DMS79 treated with DMSO at 0.1 percent for 48 hours (cell line): ENCODE measurements at places on chromosomes 7 and 10.

GRCh38 chr10:119177708-119178371 is 772 bp downstream of the PRDX3 start:
- no peak for DNase-seq

DNA sequence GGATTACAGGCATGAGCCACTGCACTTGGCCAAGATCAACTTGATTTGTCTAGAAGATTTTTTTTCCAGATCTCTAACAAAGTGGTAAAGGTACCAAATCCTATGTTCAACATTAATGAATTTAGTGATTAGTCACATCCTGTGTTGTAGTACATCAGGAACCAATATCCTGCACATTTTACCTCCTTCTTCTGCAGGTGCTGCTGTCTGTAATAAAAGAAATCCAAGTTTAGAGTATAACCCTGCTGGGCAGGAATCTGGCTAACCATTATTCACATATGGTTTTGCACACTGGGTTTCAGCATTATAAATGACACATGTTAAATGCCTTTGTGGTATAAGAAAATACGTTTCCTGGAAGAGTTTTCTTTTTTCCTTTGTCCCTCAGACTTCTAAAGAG is 10.8 kb downstream of the PARD3 start:
- DNase-seq: no peak

- DNase-seq: peak; percentile 10
Observed at GRCh38 chr10:7788639-7789286, 786 bp downstream of the ATP5F1C start.

DNA sequence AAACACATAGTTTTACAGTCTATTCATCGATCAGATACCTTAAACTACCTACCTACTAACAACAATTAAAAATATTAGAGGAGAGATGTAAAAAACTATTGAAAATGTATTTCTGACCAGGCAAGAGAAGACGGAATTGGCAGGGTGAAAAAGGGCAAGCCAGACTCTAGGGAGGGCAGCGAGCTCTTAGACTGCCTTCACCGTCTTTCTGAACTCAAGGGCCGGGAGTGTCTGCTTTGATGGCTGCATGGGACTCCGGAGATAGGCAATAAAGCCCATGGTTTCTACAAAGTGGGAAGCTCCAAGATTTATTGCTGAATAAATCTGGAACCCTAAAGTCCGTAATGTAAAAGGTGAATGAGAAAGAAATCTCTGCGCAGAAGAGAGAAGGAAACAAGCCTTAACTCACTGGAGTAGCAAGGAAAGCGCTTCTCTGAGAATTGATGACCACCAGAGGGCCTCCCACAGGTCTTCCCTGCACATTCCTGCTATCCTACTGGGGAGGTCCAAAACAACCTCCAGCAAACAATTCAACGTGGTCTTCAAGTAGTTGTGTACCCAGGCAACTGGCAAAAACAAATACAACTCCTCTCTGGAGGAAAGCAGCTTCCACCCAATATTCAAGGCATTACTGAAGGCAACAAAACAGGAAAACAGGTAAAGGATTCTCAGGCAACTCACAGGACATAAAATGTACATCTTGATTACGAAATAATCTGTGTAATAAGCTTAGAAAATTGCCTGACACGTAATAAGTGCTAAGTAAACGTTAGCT is 181.3 kb downstream of the SDK1 start:
- DNase-seq: no peak

- DNase-seq: no peak
Observed at GRCh38 chr7:107108793-107109371, 59.9 kb upstream of the HBP1 start.

DNA sequence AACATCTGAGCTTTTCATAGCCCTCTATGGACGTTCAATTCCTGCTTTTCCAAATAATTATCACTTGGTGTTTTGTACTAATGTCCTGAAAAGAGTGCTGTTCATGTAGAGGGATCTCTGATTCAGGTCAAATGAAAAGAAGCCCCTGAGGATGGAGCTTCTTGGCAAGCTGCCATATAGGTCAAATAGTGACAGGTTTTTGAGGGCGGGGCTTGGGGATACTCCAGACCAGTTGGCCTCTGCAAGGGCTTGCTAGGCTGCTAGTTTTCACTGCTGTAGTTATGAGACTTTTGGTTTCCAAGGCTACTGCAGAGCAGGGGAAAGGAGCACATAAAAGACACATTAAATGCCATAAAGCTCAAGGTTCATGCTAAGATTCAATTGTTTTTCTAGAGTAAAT is 257.2 kb upstream of the CACNA2D1 start:
- peak; percentile 31 for DNase-seq

- no peak for DNase-seq
Observed at GRCh38 chr10:84254552-84255478, 10.0 kb downstream of the RGR start.

DNA sequence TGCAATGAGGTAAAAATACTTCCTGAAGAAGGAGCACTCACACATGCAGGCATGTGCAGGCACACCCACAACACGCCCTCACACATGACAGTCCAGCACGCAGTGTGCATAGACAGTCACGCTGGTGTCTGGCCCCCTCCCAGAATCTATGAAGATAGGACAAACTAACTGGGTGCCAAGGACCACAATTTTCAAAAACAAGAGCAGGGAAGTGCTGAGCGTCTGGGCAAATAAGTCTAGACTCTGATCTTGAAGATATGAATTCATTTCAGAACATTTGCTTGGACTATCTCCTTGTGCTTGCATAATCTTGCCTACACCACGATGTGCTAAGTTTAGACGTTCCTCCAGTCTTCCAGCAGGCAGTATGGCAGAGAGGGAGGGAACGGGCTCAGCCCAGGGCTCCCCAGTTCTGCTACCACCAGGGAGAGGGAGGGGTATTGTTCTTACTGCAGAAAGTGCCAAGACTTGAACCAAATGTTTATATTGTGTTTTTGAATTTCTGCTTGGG is 276.5 kb upstream of the KLF6 start:
- no peak for DNase-seq

DNA sequence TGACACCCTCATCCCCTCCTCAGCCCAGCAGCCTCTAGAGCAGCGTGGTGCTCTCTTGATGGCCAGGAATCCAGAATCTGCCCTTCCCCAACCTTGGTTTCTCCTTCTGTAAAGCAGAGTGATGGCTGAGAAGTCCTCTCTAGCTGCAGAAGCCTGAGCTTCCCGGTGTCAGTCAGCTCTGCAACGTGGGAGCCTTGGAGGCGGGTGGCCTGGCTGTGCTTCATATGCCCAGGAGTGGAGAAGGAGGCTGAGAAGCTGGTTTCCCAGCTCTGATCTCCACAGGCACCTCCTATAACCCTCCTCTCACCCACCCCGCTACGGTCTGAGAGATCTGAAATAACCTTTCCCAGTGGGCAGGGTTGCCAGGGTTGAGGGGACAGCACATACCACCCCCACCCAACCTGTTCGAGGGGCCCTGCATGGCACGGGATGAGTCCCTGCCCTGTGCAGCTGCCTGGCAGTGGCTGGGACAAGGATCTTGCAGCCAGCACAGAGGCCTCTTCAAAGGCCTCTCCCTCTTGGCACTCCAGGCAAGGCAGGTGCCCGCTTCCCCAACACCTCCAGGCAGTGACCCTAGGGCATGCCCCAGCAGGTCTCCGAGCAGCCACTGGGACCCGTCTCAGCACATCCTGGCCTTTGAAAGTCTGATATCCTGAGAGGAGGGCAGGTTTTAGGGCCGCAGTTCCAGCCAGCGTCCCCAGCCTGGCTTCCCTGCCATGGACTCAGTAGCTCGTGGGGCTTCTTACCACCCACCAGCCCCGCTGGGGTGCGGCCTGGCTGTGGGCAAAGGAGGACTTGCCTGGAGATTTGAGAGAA is 18.3 kb upstream of the SLC29A3 start:
- peak; percentile 51 for DNase-seq
